ENCODE measurements at places on chromosomes 2 and 18. TPM values are rescaled to one million over a fixed set of nuclear protein-coding genes. Genes with fewer than 3 reads are reported as not detected.

- peak; percentile 52 for DNase-seq
Measured at GRCh38 chr18:22378672-22379282, 38.9 kb downstream of the CTAGE1 start.

- no peak for DNase-seq
Measured at GRCh38 chr2:47569658-47570475, 166.9 kb downstream of the MSH2 start.

The GAL3ST2 gene
- not detected for total RNA-seq

GRCh38 chr2:240567872-240568677 lies at the start of gene RNPEPL1:
Gene RNPEPL1, plus strand, starts transcription at chr2:240568484. Its CDS starts 103 bp downstream, at chr2:240568587.
- peak; percentile 48 for DNase-seq

DNA sequence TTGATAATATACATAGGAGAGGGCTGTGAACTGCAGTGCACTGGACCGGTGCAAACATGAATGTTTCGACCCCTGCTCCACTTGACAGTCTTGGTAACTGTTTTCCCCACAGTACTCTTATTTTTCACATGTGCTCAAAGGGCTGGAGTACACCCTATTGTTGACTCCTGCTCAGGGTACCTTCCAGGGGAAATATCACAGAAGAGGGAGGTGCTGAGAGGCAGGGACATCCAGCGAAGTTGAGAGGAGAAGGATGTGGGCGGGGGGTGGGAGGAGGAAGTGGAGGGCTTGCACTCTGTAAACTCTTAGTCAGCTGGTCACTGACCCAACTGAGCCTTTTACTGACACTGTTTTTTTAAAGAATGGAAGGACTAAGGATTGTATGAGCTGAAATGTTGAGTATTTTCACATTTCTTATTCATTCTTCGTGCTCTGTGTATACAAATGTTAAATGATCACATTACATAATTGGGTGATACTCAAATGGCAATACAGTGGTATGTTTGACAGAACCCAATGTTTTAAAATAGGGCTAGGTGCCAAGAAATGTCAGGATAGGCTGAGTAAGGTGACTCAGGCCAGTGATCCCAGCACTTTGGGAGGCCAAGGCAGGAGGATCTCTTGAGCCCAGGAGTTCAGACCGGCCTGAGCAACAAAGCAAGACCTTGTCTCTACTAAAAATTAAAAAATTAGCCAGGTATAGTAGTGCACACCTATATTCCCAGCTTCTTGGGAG lies 10.0 kb downstream of the INPP4A start:
- no peak for DNase-seq

GRCh38 chr2:207693641-207694249 lies 17.7 kb upstream of the CCNYL1 start:
- DNase-seq = no peak

DNA sequence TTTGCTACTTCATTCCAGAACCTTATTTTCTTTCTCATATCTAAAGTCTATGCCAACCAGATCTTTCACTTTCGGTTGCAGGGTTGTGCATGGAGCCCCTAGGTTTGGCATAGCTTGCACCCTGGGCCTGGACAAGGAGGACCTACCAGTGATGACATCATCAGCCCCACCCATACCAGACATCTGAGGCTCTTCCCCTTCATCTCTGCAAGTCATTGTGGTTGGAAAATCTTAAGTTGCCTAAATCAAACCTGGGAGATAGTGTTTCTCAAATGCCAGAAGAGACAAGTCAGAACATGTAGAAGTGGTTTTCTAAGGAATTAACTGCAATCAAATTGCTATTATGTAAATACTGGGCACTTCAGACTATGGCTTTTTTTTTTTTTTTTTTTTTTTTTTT lies 363.3 kb downstream of the ZNF516 start:
- no peak for DNase-seq

The LINC00305 gene
- total RNA-seq = not detected

DNA sequence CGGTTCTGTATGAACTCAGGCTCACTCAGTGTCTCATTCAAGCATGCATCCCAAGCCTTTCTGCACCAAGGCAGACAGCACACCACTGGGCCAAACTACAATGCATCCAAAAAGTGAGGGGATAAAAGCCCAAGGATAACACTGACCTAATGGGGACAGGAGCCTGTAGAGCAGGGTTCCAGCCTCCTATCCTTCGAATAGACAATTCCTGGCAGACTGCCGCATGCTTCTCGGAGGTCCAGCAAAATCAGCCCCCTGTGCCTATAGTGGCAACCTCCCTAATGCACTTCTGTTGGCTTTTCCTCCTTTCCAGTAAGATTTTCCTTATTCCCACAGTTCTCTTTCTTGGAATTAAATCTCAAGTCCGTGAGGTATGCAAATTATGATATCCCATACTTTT lies 44.8 kb upstream of the CAVIN2 start:
- DNase-seq = no peak

DNA sequence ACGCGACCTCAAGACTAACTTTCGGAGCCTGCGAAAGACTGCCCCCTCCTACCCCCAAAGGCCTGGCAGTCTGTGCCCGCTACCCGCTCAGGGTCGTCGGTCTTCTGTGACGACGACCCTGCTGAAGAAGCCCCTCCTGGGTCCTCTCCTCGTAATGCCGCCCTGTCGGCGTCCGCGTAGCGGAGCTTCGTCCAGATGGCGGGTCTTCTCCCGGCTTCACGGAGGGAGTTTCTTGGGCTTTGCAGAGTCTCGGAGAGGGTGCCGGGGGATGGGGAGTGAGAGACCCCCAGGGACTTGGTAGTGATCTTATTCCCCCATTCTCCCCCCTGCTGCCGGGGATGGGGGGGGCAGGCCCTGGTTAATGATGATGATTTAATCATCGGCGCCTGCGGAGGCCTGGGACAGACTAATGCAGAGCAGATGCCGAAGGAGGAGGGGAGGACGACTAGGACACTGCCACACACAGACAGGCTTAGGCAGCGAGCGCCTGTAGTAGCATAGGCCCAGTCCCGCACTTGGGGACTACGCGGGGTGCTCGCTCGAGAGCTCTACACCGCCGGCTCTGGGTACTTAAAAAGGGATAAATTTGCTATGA lies 528 bp upstream of the PCGF1 start:
- DNase-seq = no peak

The CHRND gene
- not detected for total RNA-seq

GRCh38 chr2:204156456-204156855 lies 219.9 kb downstream of the ICOS start:
- no peak for DNase-seq

Data from SJSA1 (cell line).